Anterior cingulate cortex (tissue), 58 donors: ENCODE measurements at places on chromosomes 3 and 15.

DNA sequence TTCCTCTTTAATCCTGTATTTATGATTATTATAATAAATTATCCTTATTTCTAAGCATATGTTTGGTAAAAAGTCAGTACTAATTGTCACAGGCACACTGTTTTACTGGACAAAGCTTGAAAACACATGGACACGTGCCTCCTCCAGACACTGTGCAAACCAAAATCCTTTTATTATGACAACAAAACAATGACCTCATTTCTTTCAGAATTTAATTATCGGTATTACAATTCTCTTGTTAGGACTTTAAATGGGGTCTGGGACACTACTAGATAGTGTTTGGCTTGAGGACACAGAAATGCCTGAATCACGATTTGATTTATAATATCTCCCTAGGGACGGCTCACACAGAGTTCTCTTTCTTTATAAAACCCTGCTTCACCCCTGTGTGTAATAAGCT lies 107.3 kb upstream of the IGSF10 start:
- no peak for DNase-seq

DNA sequence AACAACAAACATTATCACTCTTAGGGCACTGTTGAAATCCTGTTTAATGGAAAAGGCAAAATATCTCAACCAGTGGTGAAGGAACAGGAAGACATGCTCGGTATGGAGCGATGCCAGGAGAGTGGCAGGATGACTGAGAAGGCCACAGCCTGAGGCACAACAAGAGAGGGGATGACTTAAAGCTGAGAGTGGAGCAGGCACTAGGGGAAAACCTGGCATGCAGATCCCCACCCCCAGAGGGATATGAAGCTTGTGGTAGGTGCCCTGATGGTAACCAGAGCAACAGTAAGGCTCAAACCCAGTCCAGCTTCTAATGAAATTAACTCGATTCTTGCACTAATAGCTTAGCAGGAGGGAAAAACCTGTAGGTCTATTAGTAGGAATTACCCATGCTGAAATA lies 40.4 kb downstream of the LYSMD4 start:
- DNase-seq = no peak

DNA sequence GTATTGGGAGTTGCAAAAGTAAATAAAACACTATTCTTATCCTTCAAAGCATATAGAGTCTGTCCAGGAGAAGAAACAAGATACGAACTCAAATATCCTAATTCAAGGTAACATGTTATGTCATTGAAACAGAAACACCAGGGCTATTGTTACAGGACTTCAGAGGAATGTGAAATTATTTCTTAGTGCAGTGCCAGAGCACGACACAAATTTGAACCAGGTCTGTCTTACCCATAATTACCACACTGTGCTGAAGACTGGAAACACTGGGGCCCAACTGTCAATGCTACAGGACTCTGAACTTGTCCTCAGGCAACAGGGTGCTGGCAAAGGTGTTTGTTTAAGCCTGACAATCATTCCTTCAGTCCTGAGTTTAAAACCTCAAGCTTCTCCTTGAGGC lies 633.6 kb upstream of the UBE2E2 start:
- DNase-seq = no peak

GRCh38 chr3:172062761-172063160 lies 23.4 kb downstream of the FNDC3B start:
- DNase-seq = no peak

- no peak for DNase-seq
These were observed 26.1 kb downstream of the TBC1D21 start for GRCh38 chr15:73899197-73900094.

- DNase-seq = no peak
These were observed 58.8 kb downstream of the RNF13 start for GRCh38 chr3:149871855-149872254.

GRCh38 chr3:23258110-23258509 lies 55.0 kb downstream of the UBE2E2 start:
- no peak for DNase-seq

- DNase-seq = no peak
These were observed 11.9 kb upstream of the BLM start for GRCh38 chr15:90705212-90705611.

DNA sequence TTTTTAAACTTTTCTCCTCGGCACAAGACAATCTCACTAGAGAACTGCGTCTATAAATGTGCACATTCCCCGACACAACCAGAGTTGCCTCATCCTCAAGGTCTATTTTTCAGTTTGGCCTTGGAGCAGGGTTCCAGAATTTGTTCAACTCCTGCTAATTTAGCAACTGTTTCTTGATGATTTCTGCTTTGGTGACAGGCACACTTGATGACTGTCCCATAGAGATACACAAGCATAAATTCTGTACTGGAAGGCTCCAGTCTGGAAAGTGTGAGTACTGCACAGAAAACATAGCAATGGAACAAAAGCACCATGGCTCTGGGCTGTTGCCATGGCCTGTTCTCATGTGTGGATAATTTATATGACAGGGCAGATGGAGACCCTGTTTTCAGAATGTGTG lies 379.6 kb upstream of the PDZRN3 start:
- DNase-seq = no peak

GRCh38 chr15:59352189-59352588 lies 20.5 kb downstream of the MYO1E start:
- DNase-seq = no peak

- DNase-seq = no peak
These were observed 337.3 kb upstream of the CBLB start for GRCh38 chr3:106206146-106206545.

DNA sequence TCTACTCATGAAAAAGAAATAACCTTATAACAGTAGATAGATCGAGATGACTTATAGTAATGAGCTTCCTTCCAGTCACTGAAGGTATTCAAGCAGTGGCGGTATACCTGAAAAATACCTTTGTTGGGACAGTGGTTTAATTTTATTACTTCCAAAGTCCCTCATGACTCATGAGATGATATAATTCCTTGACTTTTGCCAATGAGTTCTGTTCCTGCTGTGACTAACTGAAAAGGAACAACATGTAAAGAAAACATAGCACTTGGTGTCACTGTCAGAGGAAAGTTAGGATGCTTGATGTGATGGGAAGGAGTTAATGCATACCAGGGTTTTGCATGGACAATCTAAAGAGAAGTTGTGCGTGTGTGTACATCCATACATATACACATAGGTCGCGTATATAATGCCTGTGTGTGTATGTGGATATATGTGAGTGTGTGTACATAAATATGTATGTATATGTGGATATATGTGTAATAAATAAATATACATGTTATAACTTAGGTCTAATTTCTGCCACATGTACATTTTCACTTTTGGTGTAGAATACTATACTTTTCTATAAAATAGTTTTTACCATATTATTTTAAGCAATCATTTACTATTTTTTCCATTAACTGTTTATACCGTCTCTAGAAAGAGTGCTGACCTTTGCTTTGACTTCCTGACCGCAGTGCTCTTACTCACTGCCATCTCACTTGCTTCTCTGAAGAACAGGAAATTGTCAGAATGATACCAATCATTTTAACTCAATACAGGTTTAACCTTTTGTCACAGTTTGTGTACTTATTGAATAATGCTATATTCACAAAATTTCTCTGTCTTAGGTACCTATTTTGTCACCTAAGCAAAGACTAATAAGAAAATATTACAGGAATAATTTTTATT lies 12.6 kb upstream of the PAK2 start:
- no peak for DNase-seq

- no peak for DNase-seq
These were observed 36.0 kb downstream of the ZIC4 start for GRCh38 chr3:147370349-147370748.

DNA sequence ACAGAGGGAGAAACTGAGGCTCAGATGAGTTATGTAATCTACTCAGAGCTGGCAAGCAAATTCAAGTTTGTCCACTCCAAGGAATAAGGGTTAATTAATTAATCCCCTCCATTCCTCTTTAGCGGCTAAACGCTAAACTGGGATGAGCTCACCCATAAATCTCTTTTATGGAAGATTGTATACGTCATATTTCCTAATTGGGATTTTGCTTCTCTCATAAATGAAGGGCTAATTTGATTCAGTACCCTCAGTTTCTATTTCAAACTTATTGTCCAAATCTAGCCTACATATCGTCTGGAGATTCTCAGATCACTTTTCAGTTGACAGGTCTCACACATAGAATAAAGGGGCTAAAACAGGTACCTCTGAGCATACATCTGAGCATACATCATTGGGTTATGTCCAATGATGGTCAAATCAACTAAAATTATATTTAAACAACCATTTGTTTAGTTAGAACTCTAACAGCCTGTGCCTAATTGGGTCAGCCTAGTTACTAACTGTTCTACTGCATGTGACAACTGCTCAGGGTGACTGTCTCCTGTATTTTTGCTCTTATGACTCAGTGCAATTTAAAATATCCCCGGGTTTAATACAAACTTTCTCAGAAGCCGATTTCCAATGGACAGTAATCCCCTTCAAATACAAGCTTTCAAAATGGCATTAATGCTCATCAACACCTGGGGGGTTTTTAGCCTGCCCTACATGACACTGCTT lies 57.6 kb upstream of the PLXND1 start:
- no peak for DNase-seq

DNA sequence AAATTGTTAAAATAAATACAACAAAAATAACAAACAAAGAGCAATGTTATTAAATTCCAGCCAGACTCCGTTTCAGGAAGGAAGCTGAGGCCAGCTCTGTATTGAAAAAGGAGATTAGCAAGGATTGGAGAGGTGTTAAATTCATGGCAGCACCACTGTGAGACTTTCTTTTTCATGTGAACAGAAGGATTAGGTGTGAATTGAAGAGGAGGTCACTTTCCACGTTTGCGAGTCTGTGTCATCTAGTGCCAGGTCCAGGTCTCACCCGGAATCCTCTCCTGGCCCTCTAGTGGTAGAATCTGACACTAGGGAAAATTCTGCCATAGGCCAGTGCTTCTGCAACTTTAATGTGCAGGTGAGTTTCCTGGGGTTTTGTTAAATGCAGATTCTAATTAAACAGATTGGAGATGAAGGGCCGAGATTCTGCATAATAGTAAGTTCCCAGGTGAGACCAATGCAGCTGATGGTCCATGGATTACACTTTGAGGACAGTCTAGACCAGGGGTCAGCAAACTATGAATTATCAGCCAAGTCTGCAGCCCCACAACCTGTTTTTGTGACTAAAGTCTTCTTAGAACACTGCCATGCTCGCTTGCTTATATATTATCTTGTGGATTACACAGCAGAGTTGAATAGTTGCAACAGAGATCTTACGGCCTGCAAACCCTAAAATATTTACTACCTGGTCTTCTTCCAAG lies 9.2 kb upstream of the SLC6A1 start:
- no peak for DNase-seq

DNA sequence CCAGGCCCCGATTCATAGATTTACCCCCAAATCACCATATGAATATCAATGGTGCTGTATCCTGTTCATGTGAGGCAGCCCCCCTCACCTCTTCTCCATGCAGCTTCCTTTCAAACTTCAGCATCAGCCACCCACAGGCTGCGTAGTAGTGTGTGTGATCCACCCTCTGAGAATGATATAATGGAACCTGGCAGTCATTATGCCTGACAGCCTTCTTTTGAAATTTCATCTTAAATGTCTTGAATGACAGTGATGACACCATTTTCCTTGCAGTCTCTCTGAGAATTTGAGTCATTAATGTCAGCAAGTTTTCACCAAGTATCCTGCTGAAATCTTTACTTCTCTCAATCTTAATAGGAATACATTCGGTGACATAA lies 3.5 kb upstream of the CLRN1 start:
- no peak for DNase-seq

- DNase-seq = no peak
These were observed 212.2 kb upstream of the GOLIM4 start for GRCh38 chr3:168307893-168308292.

DNA sequence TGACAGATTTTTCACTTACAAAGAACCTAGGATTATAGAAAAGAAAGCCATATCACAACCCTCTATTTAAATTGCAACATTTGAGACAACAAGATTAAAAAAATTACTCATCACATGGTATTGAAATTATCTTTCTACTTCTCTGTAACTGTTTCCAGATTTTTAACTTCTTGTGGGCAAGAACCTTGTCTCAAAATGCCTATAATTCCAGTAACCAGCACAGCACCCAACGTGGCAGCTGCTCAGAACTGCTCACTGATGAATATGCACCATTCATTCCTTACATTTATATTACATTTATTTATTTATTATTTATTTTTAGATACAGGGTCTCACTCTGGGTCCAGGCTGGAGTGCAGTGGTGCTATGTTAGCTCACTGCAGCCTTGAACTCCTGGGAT lies 216.1 kb downstream of the THRB start:
- DNase-seq = no peak

GRCh38 chr15:75067123-75067830 lies 43.9 kb downstream of the PPCDC start:
- DNase-seq = no peak
